ENCODE measurements at places on chromosomes 1 and 21. TPM values are rescaled to one million over a fixed set of nuclear protein-coding genes. Genes with fewer than 3 reads are reported as not detected.
A peak's percentile ranks its signal among the peaks of the same experiment; 100 is the strongest.

DNA sequence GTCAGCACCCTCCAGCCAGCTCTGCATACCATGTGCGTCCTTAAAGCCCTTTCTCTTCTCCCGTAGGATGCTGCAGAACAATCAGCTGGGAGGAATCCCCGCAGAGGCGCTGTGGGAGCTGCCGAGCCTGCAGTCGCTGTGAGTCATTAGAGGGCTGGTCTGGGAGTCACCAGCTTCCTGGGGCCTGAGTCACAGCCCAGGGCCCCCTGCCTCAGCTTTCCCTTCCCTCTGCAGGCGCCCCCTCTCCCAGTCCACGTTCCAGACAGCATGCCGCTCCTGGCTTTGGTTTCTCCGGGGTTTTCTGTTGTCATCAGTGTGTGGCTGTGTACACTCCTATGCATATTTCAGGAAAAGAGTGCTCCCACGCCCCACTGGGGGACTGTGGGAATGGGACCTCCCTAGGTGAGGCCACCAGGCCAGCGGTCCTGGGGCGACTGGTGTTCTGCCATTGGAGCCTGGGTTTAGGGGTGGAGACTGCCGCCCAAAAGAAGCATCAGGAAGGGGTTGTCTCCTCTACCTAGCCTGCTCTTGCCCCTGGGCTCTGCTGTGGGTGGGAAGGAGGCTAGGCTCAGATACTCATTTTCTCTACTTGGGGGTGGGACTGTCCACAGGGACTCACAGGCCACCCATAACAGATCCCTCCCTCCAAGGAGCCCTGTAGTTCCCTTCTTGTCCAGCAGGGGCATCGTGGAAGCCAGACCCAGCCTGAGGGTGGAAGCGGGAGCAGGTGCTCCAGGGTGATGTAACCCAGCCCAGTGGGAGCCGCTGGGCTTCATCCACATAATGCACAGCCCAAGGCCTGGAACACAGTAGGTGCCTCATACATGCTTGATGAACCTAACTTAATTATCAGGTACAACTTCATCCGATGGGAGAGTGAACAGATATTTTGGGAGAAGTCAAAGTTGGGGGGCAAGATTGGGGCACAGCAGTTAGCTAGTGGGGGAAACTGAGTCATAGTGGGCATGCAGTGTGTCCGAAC is 42.5 kb downstream of the LGR6 start:
- H3K4me1 ChIP-seq: no peaks in the 10 kb centered on the region
- no peak for DNase-seq
- no peaks in the 10 kb centered on the region for H3K36me3 ChIP-seq

GRCh38 chr1:13733711-13734110 is 33.7 kb downstream of the PRDM2 start:
- H3K4me1 ChIP-seq: no peaks in the 10 kb centered on the region
- H3K36me3 ChIP-seq: no peaks in the 10 kb centered on the region
- no peak overlapping the region for H3K4me3 ChIP-seq

GRCh38 chr1:44829506-44830384 is 13.3 kb downstream of the PTCH2 start:
- H3K4me3 ChIP-seq: no peak overlapping the region
- H3K27ac ChIP-seq: no peak overlapping the region
- no peaks in the 10 kb centered on the region for H3K4me1 ChIP-seq
- no peak for DNase-seq
- H3K36me3 ChIP-seq: no peaks in the 10 kb centered on the region

GRCh38 chr1:155940482-155940992 is 901 bp upstream of the RXFP4 start:
- no peaks in the 10 kb centered on the region for H3K4me1 ChIP-seq
- H3K27ac ChIP-seq: peak overlapping the region; percentile 75
- DNase-seq: no peak
- H3K36me3 ChIP-seq: no peaks in the 10 kb centered on the region
- no peaks in the 10 kb centered on the region for H3K27me3 ChIP-seq
- H3K4me3 ChIP-seq: no peak overlapping the region

GRCh38 chr1:166947398-166948043 is 27.8 kb downstream of the ILDR2 start:
- H3K4me1 ChIP-seq: no peaks in the 10 kb centered on the region
- no peaks in the 10 kb centered on the region for H3K27me3 ChIP-seq
- H3K27ac ChIP-seq: no peak overlapping the region
- H3K36me3 ChIP-seq: no peaks in the 10 kb centered on the region
- peak; percentile 27 for DNase-seq
- H3K4me3 ChIP-seq: no peak overlapping the region

- no peaks in the 10 kb centered on the region for H3K36me3 ChIP-seq
- peak overlapping the region; percentile 45 for H3K27ac ChIP-seq
- no peaks in the 10 kb centered on the region for H3K27me3 ChIP-seq
- no peak for DNase-seq
- no peaks in the 10 kb centered on the region for H3K4me1 ChIP-seq
Measured at GRCh38 chr1:63847308-63847910, 73.6 kb downstream of the ROR1 start.

GRCh38 chr1:172909606-172910326 is 141.0 kb downstream of the TNFSF18 start:
- H3K27ac ChIP-seq: no peak overlapping the region
- H3K36me3 ChIP-seq: no peaks in the 10 kb centered on the region
- no peaks in the 10 kb centered on the region for H3K4me1 ChIP-seq
- DNase-seq: no peak
- H3K27me3 ChIP-seq: no peaks in the 10 kb centered on the region

The MSH4 gene
- 0.88 TPM for total RNA-seq

All from breast epithelium (tissue), 4 donors.